ENCODE measurements at places on chromosomes 5 and 9. TPM values are rescaled to one million over a fixed set of nuclear protein-coding genes. Genes with fewer than 3 reads are reported as not detected.

PCDHGA3 gene
- total RNA-seq: 0.16 TPM

SOHLH1 gene
- total RNA-seq: not detected

DMRT3 gene
- total RNA-seq: not detected

PCDHB12 gene
- 3.1 TPM for total RNA-seq

ITGA1 gene
- 3.0 TPM for total RNA-seq

STC2 gene
- total RNA-seq: 2.6 TPM

KIF4B gene
- not detected for total RNA-seq

KLF4 gene
- total RNA-seq: not detected

DPM2 gene
- 59.1 TPM for total RNA-seq

ARHGEF39 gene
- total RNA-seq: 27.2 TPM

LCN15 gene
- not detected for total RNA-seq

RNF130 gene
- 116 TPM for total RNA-seq

IFNA2 gene
- not detected for total RNA-seq

CFAP90 gene
- total RNA-seq: 0.84 TPM

TAS2R1 gene
- not detected for total RNA-seq

FRRS1L gene
- 3.4 TPM for total RNA-seq

LIFR gene
- total RNA-seq: 21.3 TPM

TPM2 gene
- total RNA-seq: 168 TPM

CCDC192 gene
- 1.3 TPM for total RNA-seq

MARCHF3 gene
- 3.1 TPM for total RNA-seq

GRXCR2 gene
- total RNA-seq: not detected

NMRK1 gene
- total RNA-seq: 2.3 TPM
